ENCODE measurements at places on chromosomes 4 and X.

GRCh38 chrX:30627818-30628652 is 25.2 kb upstream of the GK start:
- no peak for DNase-seq

DNA sequence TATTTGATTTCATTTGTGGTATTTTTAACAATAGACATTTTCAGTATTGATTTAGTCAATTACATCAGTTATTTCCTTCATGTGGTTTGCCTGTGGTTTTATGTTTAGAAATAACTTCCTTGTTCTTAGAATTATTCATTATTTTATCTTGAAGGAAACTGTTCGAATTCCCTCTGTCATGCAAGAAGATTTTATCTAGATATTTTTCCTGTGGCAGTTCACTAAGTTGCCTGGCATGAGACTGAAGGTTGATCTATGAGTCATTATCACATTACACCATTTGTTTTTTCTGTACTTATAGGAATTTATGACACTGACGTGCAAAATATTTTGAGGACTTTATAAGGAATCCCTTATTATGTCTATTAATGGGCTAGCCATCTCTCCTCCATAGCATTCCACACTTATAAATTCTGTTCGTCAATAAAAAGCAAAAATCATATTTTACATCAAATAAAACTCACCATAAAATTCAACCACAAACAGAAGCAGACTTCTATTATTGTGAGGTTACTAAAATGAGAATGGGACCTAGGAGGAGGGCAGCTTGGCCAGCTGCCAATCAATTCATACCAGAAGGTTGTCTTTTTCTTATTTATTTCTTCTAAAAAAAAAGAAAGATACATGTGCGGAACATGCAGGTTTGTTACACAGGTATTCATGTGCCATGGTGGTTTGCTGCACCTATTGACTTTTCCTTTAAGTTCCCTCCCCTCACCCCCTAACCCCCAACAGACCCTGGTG is 179.0 kb downstream of the KCNIP4 start:
- DNase-seq: no peak

DNA sequence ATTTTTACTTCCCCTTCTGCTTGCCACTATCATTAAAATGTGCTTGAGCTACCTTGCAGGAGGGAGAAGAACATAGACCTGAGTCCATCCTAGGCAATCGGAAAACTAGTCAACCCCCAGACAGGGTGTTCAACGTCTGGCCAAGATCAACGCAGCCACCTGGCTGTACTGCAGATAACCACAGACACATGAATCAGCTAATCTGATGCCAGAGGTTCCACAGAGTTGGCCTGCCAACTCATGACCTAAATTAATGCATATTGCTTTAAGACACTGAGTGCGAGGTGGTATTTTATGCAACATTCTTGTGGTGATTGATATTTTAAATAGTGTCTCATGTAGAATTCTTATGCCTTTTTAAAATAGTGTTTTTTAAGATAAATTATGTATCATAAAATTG is 1283.8 kb upstream of the PABPC4L start:
- no peak for DNase-seq

DNA sequence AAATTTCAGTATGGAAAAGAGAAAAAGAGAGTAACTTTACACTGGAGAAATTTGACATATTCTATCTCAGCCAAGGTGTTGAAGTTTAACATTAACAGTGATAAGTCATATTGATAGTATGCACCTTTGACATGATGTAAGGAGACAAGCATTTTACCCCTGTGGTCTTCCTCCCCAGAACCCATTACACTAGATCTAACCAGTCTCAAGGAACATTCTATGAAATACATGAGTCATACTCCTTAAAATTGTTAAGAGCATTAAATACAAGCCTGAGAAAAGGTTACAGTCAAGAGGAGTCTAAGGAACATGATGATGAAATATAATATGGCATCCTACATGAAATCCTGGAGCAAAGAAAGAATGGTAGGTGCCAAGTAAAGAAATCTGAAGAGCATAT is 1151.3 kb upstream of the IGFBP7 start:
- no peak for DNase-seq

- DNase-seq: no peak
Observed at GRCh38 chr4:2065106-2065930, 6.2 kb downstream of the NAT8L start.

DNA sequence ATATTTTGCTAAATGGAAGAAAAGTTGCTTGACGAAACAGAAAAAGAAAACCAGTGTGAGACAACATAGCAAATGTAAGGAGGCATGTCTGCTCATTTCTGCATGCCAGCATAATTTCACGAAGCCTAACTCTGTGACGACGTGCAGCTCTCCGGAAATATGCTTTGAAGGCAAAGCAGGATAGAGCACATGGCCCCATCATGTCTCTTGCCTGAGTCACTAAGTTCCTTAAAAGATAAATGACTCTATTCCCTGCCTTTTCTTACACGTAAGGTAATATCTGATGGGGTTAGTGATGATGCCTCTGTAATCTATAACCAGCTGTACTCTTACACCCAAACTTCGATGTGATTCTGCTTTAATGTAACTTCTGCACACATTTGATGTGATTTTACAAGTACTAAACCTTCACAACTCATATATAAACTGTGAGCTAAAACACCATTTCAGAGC is 64.5 kb downstream of the ANXA3 start:
- DNase-seq: no peak

GRCh38 chr4:81912376-81913030 is 440.8 kb upstream of the RASGEF1B start:
- DNase-seq: no peak

- DNase-seq: no peak
Observed at GRCh38 chrX:133674726-133675470, 259.6 kb upstream of the GPC4 start.

GRCh38 chr4:107721436-107722100 is 1.5 kb upstream of the PAPSS1 start:
- peak; percentile 31 for DNase-seq

- DNase-seq: no peak
Observed at GRCh38 chr4:187992971-187993370, 2.6 kb upstream of the ZFP42 start.

DNA sequence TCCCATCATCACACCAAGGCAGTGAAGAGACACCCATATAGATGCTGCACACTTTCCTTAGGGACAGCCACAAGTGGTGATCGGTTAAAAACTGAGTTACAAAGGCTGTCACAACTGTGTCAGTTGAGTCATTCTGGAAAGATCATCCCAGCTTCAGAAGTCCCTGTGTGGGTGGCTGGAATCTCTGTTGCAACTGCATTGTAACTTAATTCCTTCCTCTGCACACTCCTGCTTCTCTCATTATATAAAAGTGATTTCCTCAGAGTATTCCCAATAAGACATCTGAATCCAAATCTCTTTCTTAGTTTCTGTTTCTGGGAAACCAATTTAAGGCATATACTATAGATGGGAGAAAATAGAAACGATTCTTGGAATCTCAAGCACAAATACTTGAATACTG is 88.1 kb downstream of the FSTL5 start:
- DNase-seq: no peak

GRCh38 chrX:45952030-45952429 is 593.2 kb downstream of the ZNF674 start:
- no peak for DNase-seq

DNA sequence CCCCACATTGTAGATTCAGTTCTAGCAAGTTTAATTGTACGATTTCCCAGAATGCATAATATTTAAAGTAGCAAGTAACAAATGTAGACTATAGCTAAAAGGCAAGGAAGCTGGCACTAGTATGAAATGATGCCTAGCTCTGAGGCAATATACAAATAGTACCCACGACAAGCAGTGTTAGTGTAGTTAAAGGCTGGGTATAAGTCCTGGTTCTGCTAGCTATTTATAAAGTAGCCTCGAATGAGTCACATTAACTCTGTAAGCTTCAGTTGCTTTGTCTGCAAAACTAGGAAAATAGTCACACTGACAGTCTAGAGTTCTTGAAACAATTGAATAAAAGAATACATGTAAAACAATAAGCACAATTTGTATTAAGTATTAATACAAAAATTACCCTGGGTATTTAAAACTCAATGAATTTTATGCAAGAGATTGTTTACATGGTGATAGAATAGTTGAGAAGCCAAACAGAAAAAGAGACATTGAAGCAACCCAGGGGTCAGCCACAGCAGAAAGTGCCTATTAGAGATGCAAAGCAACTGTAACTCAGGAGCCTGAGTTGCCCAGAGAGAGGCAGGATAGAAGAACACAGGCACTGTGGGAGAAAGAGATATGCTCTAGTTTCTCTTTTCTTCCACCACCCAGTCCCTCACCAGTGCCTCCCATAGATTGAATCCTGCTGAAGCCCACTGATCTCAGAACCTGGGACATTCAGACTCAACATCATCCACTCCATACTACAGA is 949.0 kb downstream of the C4orf33 start:
- no peak for DNase-seq

DNA sequence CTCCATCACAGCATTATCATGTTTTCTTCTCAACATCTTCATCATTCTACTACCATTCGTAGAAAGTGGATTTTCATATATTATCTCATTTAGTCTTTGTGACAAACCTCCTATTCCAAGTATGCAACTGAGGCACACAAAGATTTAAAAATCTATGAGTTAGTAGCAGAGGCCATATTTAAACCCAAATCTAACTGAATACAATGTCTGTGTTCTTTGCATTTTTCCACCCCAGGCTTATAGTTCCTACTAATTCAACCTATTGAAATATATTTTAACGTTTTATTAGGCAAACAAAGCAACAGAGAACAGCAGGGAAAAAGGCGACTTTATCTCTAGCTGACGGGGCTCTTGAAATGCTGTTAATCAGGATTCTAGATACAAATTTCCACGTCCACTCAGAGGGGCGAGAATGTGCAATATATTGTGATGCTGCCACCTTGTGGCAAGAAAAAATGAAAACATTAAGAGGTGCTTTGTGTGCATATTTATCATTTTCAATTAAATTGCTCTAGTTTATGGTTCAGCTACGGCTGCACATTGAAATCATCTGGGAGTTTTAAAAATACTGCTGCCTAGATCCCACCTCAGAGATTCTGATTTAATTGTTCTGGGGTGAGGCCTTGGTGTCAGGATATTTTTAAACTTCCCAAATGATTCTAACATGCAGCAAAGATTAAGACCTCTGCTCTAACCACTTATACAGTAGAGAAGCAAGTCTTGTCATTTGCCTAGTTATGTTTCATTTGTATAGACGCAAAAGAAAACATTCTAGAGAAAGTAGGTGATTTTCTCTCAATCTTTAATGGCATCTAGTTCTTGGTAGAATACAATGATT is 315.9 kb downstream of the MAPK10 start:
- DNase-seq: no peak

- no peak for DNase-seq
Observed at GRCh38 chrX:71099736-71100135, 4.1 kb downstream of the FOXO4 start.

DNA sequence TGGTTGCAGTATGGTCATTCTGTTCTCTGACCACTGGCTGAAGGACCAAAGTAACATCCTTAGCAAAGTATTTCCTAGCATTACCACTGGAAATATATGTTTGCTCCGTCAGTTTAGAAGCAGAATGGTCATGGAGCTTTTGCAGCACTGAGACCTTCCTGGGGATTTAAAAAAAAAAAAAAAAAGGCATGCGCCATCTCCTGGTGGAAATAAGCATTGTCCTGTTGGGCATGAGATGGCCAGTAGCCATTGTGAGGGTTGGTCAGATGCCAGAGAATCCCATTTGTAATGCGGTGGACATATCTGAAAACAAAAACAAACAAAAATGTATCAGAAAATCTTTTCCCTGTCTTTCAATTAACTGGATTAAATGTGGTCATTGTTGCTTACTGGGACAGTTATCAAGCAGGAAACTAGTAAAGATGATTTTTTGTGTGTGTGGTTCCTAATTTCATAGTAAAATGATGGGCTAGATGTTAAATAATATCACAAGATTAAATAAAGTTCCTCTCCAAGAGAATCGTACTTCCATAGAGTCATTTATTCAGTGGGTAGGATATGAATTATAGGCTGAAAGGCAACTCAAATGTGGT is 139.6 kb downstream of the SOWAHB start:
- no peak for DNase-seq

- DNase-seq: no peak
Observed at GRCh38 chr4:174387721-174388120, 104.0 kb downstream of the CEP44 start.

- DNase-seq: no peak
Observed at GRCh38 chrX:154470434-154470833, 8.6 kb downstream of the LAGE3 start.

GRCh38 chr4:24404281-24404680 is 180.1 kb downstream of the DHX15 start:
- DNase-seq: no peak

GRCh38 chrX:18721683-18722499 is 14.4 kb downstream of the PPEF1 start:
- DNase-seq: no peak

DNA sequence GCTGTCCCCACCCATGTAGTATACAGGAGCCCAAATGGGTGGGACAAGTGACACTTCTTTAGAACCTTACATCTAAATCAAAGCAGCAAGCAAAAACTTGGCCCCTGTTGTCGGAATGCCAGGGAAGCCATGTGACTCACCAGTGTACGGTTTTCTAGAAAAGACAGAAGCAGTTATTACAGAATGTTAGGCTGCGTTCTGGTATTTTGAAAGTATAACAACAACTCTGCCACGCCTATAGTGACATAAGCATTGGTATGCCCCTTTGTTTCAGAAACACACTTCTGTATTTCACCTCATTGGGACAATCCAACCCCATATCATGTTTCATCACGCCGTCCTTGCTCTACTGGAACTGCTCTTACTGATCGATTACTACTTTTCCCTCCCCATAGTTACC is 14.8 kb downstream of the PDHA1 start:
- no peak for DNase-seq

- no peak for DNase-seq
Observed at GRCh38 chr4:4893721-4894120, 34.3 kb downstream of the MSX1 start.

DNA sequence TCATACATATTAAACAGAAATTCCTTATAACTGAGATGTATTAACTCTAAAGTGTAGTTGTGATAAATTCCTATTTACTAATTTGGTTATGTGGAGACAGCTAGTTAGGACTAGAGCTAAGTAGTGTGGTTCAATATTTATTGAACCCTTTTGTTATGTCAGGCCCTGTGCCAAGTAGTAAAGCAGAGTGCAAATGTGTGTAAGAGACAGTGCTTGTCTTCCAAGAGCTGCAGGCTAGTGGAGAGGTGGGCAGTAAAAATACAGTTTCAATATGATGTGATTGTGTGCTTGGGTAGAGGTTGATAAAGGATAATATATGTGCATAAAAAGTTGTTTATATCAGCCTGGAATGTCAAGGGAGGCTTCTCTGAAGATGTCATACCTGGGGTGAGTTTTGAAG is 80.0 kb downstream of the TBC1D19 start:
- no peak for DNase-seq

DNA sequence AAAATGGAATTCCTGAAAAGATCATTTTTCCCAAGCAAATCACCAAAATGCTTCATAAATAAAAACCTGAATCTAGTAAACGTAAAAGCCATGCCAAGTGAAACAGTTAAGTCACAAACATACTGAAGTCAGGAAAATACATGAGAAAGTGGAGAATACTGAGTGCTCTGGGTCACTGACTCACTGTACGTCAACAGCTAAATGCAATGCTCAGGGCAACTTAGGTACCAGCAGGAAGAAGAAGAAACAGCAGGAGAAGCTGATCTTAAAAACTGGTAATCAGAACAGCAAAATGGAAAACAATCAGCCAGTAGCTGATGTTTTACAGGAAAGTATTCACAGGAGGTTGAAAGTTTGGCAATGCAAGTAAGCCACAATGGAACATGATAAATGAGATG is 252.6 kb upstream of the ETNPPL start:
- no peak for DNase-seq

- DNase-seq: no peak
Observed at GRCh38 chrX:129006491-129006890, 516.8 kb downstream of the SMARCA1 start.

All from T-helper 9 cell (primary cell).